ENCODE measurements at places on chromosomes 4 and X.
A peak's percentile ranks its signal among the peaks of the same experiment; 100 is the strongest.

DNA sequence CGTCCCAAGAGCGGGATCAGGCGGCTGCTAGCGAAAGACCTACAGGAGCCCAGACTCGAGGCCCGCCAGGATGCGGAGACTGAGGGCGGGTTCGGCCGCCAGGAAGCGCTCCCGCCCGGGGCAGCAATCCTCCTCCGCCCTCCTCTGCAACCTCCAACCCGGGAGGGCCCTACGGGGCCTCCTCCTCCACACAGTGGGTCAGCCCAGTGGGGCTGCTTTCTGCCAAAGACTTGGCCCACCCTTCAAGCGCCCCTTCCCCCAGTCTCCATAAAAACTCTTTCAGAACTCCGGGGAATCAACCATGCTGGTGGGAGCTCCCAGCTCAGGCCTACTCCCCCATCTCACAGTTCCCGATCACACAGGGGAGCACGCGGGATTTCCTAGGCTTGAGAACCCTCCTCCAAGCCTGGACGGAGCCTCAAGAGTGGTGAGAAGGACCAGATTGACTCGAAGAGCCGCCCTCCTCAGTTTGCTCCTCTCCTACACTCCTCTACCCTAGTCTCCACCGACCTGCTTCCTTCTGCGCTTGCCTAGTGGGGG lies 77.5 kb downstream of the RLIM start:
- no peak for DNase-seq

DNA sequence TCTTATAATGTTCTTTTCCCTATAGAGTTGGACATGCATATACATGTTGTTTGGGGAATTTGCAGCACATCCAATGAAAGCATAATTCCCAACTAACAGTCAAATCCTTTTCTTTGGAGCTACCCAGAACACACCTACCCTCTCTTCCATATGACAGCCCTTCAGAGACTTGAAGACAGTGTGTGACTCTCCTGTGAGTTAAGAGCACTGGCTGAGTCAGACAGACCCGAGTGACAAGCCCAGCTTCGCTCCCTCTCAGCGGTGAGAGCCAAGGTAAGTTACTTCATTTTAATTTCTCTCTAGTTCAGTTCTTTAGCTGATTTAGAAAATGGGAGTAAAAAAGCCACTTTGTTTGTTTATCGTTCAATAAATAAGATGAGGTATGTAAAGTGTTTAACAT lies 86.3 kb downstream of the RTL9 start:
- DNase-seq: no peak

- no peak for DNase-seq
Measured at GRCh38 chr4:18389115-18389514, 367.6 kb upstream of the LCORL start.

DNA sequence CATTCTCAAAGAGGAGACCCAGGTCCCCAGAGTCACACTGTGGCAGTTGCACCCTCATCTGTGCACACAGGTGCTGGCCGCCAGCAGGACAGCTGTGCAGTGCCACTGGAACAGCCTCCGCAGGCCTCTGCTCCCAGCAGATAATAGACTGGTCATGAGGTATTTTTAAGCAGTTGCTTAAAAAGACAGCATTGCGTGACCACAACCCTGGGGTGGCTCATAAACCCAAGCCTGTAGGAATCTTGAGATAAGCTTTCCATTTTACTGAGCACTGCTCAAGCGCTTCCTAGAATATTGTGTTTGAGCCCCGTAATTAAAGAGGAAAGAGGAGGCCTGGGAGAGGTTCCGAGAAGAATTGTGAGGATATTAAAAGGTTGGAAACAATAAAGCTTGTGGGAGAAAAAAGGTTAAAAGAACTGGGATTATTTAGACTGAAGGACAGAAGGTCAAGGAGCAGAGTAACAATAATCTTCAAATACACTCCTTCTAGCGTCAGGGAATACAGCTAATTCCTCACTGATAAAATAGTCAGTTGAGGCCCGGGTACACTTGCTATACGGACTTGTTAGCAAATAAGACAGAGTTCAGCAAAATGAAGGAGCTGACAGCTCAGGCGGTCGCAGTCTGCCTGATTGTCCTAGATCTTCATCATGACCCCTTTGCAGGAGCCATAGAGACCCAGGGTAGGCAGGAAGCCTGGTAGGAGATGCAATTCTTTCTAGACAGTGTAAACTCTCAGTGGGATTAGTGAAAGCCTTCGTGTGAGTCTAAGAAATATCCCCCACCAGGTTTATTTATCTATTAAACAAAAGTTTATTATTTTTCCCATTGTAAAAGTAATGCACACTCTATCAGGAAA lies 86.2 kb upstream of the KIT start:
- no peak for DNase-seq

DNA sequence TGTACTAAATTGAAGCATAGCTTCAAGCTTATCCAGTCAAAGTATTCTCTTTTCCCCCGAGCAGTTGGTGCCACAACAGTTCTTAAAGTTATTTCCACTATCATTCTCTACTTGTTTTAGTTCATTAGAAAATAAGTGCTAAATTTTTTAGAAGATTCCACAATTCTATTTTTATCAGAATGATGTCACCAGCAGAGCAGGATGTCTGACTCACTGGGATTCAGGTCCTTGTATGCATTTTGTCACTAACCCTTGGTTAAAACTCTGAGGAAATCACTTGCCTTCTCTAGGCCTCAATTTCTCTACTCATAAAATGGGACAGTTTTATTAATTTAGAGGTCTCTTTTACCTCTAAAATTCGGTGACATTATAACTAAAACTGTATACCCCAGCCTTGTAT lies 3.4 kb downstream of the DDX53 start:
- DNase-seq: no peak

DNA sequence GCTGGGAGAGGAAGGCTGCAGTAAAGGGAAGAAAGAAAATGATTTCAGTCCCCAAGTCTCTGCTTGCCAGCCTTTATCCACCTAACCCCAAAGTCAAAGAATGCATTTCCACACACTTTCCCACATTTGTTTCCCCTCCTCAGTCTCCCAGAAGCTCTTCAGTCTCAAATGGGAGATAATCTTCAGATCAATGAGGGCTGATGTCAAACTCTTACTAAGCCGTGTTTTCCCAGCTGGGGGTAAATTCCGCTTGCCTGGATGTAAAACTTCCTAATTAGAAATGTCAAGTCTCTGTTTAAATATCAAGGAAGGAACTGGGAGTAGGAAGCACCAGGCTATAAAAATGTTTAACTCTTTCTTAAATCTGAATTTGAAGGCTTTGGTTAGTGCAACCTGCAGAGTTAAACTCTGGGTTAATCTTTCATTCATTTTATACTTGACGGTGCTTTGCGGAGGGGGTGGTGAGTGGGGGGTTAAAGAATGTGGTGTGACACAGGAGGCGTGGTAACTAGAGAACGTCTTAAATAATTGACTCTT lies 601.4 kb upstream of the ACTRT1 start:
- no peak for DNase-seq

DNA sequence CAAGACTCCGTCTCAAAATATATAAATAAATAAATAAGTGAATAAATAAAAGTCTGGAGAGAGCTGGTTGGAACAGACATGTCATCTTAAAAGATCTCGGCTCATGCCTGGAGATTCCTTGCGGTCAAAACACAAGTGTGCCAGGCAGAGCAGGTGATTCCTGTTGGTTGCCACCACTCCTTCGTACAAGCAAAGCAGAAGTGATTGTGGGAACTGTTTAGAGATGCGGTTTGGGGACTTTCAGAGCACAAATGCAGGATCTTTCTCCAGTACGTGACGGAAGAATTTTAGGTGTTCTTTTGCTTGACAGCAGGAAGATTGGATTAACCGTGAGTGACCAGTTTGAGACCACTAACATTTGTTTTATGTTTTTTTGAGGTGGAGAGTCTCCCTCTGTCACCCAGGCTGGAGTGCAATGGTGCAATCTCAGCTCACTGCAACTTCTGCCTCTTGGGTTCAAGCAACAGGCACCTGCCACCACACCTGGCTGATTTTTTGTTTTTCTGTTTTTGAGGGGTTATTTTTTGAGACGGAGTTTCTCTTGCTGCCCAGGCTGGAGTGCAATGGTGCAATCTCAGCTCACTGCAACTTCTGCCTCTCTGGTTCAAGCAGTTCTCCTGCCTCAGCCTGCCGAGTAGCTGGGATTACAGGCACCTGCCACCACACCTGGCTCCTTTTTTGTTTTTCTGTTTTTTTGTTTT lies 2.8 kb upstream of the CRLF2 start:
- peak; percentile 68 for DNase-seq

DNA sequence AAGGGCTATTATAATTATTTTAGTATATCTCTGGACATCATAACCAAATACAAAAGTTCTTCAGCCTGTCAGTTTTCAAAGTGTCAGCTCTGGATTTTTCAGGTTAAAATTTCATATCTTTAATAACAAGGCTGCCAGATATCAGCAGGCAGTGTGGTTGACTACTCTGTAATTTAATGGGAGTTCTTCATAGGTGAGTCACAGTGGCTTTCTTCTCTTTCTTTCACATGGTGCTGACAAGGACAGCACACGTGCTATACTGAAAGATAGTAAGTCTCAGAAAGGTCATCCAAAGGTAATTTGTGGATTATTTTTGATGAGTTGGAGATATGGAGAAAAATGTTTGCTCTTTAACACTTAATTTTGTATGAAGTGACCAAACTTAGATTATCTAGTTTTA lies 43.2 kb downstream of the GALNT7 start:
- no peak for DNase-seq

GRCh38 chr4:112270640-112271421 lies 14.9 kb downstream of the TIFA start:
- DNase-seq: no peak

DNA sequence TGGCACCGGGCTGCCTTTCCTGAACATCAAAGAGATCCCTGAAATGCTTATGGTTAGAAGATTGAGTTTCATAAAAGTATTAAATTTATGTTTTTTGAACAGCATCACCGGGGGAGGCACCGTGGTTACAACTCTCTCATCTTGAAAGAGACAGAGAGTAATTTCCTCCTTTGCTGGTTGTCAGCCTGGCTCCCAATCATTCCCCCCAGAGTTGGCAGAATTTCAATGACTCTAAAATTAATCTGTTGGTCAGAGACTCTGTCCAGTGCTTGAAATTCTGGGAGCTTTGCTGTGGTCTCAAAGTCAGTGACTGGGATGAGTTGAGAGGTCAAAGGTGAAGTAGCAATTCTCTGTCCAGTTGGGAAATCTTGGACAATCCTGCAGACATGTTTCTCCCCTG lies 135.9 kb downstream of the RAB28 start:
- no peak for DNase-seq

GRCh38 chr4:9949573-9949972 lies 71.7 kb downstream of the SLC2A9 start:
- DNase-seq: no peak

DNA sequence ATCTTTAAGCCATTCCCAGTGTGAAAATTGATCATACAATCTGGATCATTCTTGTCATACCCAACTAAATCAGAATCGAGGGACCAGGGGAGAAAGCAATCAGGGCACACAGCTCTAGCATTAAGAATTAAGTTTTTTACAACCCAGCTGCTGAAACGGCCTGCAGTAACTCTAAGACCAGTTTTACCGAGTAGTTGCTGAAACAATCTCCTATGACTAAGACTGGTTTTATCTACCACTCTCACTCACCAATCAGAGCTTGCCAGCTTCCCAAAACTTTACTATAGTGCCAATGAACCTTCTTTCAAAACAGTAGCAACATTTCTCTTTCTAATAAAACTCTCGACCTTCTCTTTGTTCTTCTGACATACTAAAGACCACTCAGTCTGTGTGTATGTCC lies 2.8 kb upstream of the SAP30 start:
- peak; percentile 7 for DNase-seq

GRCh38 chrX:153610836-153611213 lies 11.9 kb upstream of the CCNQ start:
- no peak for DNase-seq

- DNase-seq: no peak
Measured at GRCh38 chrX:51407520-51408409, 75.1 kb downstream of the NUDT10 start.

GRCh38 chr4:71163317-71163716 lies 169.9 kb downstream of the DCK start:
- DNase-seq: no peak

DNA sequence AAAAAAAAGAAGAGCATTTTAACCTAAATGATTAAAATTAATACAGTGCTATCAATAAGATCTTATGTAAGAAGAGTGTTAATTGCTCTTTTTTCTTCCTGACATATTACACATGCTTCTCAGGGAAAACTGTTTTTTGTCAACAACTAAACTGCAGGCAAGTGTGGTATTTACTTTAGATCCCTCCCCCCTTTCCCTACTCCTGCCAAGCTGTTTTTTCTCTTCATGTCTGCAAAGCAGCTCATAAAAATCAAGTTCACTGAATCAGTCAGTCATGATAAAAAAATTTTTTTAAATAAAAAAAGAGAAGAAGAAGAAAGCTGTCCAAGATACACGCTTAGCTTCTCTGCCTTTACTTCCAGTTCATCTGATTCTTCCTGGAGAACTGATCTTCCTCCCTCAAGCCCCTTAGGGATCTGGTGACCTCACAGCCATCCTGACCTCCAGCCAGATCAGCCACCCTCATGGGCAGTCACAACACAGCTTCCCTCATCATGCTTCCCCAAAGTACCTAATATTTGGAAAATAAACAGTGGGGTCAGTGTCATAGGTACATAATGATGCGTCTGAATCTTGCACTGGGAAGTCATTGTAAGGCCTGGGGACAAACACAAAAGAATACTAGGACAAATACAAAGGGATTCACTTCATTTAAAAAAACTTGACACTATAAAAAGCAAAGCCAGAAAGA lies 87.0 kb downstream of the ZNF827 start:
- DNase-seq: no peak

- DNase-seq: no peak
Measured at GRCh38 chrX:1596676-1597344, 5.4 kb downstream of the AKAP17A start.

DNA sequence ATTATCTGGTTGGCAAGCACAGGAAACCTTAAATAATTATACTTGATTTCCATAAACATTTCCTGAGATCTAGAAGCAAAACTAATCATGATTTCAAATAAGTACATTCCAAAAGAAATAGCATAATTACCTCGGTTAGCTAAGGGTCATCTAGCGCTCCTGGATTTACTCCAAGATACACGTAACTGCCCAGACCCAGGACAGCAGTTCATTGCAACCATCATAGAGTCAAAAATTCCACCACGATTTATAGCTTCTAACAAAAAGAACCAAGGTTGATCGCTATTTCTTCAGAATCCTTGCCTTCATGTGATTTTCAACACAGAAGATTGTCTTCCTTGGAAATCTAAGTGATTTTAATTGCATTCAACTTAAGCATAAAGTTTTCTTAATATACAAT lies 1235.5 kb upstream of the TENM3 start:
- no peak for DNase-seq
